Activated T-helper 9 cell treated with anti-CD3 and anti-CD28 coated beads, Interleukin-2, amount 50 U/mL, for 16 hours (primary cell): ENCODE measurements at places on chromosomes 5 and 9.

DNA sequence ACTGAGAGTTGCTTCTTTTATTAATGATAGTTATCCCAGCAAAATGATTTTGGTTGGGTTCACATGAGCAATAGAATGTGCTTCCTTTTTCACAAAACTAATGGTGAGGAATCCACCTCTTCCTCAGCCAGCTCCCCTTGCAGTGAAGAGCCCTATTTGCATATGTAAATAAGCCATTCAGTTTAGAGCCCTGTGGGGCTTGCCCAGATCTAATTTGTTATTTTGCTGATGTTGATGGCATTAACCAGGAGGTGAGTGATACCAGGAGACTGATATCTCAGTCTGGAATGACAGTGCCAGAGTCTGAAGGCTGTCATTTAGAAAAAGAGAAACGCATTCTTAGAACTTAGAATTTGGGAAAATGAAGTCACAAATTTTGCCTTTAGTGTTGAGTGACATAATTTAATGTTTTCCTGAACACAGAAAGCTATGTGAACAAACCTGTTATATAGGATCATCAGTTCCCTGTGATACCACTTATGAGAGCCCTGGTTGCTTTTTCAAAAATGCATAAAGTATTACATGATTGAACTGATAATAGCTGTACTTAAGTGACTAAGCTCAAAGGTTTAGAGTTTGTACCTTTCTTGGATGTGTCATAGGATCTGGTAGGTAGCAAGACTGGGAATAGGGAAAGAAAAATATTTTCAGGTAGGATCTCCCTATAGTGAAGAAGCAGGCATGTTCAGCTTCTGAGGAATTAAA lies 271.6 kb downstream of the MAST4 start:
- no peak for DNase-seq

GRCh38 chr5:90055831-90056328 lies 353.7 kb downstream of the CETN3 start:
- DNase-seq = no peak

DNA sequence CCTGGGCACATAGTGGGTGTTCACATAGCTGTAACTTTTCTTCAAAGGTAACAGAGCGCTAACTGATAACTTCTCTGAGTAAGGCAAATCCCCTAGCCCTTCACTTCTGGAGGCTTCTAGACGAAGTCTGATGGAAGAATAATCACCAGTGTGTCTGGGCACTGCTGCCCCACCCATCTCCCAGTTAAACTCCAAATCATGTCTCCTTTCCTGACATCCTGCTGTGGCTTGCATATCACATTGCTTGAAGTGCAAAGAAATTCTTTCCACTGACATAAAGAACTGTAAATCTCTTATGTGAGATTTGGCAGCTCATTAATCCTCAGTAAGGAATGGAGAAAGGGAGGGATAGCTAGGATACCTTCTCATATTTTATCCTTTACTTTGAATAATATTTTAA lies 74.6 kb downstream of the MARCHF11 start:
- no peak for DNase-seq

DNA sequence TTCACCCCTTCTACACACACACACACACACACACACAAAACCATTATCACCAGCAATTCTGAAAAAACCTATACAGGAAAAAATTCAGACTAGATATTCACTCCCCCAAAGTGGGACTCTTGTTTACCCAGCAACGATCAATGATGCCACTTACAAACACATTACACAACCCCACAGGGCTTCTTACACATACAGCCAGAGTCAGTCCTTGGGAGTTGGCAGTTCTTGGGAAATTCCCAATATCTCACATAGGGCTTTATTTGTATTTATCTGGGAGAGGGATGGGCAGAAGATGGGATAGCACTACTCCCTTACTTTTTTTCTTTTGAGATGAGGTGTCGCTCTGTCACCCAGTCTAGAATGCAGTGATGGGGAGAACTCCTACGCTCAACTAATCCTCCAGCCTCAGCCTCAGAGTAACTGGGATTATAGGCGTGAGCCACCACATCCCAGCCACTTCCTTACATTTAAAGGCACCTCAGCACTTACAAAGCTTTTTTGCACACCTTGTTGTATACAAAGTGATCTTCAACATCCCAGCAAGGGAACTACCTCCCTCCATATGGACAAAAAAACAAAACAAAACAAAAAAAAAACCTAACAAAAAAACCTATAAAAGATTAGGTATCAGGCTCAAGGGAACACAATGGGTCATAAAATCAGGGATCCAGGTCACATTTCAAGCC lies 168.4 kb downstream of the TSSK1B start:
- DNase-seq = no peak

GRCh38 chr5:161865510-161865909 lies 17.6 kb downstream of the GABRA1 start:
- DNase-seq = no peak

GRCh38 chr9:2181792-2182191 lies 166.6 kb downstream of the SMARCA2 start:
- DNase-seq = no peak

DNA sequence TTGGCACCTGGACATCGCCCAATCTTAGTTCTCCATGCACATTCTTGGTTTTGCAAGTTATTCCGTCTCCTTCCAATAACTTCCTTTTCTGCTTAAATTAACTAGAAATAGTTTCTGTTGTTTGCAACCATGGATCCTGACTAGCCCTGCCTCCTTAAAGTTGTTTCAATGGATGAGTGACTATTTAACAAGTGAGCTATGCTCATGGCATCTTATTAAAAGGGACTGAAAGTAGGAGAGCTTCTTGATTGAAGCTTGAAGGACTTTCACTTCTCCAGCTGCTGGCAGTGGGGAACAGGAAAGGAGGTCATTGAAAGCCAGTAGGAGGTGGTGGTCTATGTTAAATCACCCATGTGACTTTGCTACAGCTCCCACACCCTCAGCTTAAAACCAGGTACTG lies 466.8 kb downstream of the ARHGEF28 start:
- DNase-seq = no peak

GRCh38 chr9:100064872-100065581 lies 33.8 kb downstream of the ERP44 start:
- no peak for DNase-seq

DNA sequence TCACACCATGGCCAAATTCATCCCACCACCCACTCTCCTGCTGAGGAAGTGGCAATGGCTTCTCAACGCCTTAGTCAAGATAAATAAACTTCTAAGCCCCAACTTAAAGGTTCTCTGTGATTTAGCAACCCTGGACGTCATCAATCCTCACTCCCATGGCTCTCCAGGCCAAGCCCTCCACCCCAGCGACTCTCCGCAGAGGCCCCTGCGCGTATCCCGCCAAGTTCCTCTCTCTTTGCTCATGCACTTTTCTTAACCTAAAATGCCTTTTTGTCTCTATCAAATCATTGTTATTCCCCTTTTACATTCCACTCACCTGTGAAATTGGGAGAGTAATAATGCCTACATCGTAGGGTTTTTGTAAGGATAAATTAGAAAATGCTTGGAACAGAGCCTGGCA lies 88.6 kb downstream of the NRG2 start:
- DNase-seq = no peak

- DNase-seq = no peak
These were observed 72.9 kb upstream of the TGFBR1 start for GRCh38 chr9:99031994-99032393.

DNA sequence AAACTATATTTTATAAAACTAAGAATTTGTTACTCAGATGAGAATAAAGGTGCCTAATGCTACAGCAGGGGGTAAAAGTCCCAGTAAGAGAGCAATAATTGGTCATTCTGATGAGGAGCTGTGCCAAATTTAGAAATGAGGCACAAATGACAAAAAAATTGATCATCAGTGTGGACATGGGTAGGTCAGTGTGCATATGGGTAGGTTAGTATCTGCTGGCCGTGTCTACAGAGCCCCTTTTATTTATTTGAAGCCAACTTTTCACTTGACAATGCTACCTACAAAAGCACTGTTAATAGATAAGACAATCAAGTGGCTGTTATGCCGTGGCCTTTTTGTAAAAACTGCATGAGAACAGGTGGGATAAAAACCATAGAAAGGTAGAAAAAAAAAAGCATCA lies 454.6 kb downstream of the RAB3C start:
- DNase-seq = no peak

DNA sequence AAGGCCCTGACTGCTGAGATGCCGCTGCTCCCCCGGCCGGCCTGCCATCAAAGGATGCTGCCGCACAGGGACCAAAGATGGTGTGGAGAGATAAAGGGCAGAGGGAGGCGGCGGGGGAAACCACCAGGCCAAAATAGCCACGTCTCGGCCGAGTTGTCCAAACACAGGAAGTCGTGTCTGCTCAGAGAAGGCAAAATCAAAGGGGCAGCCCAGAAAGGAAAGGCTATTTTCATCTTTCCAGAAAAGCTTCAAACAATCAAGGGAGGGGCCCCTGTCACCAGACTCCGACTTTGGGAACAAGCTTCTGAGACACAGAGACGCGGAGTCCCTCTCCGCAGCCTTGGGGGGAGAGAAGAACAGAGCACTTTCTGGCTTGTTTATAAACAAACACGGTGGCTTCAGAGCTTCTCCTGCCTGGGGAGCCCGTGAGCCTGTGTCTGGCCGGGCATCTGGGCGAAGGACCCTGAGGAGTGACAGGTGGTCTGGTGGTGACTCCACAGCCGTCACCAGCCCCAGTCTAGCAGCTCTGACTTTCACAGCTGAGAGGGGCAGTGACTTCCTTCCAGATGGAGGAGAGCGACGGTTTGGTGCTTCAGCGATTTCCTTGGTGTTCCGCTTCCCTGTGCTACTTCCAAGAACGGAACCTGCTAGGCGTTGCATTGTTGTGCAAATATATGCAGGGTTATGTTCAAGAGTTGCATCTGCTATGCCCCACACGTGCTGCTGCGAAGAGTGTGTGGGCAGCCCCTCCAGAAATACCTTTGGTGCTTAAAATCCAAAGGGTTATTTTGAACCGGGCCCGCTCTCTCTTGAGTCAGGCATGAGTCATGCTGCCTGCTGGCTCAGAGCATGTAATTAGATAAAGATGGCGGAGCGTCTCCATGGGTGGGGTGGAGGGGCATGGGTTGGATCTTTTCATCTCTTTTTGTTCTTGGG lies 24.0 kb downstream of the ADAMTSL2 start:
- DNase-seq = no peak

- no peak for DNase-seq
These were observed 61.8 kb upstream of the SNX2 start for GRCh38 chr5:122713041-122713440.

GRCh38 chr5:6845856-6846255 lies 132.6 kb downstream of the TENT4A start:
- no peak for DNase-seq

DNA sequence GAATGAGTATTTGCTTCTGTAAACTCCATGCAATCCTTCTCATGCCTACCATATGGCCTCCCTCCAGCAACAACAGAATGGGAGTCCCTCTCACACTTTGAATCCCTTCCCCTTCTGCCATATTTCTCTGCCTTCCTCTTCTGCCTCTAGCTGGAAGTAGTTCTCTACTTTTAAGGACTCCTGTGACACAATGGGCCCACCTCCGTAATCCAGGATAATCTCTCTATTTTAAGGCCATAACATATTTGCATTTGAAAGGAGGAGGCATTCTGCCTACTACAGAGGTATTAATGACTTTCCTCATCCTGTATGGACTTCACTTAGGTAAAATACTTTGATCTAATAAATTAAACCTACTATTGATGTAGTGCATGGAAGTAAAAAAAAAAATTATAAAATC lies 155.4 kb upstream of the ITGA1 start:
- DNase-seq = no peak

DNA sequence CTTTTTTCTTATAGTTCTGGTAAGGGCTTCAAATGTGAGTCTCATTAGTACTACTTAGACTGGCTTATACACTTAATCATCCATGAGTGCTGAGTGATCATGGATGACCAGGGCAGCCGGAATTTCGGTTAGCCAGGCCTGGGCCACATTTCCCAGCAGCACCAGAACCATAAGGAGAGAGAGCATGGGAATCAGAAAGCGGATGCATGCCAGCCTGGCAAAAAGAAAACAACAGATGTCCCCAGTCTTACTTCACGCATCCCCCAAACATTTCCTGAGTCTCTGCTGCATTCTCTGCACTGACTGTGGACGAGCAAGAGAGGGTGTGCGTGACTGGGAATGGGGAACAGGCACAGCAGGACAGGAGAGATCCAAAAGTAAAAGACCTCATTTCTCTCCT lies 371.1 kb upstream of the ZNF608 start:
- DNase-seq = no peak

DNA sequence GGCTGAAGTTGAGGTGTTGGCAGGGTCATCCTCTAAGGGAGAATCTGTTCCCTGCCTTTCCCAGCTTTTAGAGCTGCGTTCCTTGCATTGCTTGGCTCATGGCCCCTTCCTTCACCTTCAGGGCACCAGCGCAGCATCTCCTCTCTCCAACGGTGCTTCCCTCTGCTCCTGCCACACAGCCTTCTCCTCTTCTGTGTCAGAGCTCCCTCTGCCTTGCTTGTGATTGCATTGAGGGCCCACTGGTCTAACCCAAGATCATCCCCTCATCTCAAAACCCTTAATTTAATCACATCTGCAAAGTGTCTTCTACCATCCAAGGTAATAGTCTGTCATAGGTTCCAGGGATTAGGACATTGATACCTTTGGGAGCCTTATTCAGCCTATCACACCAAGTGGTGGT lies 205.7 kb upstream of the TBCA start:
- DNase-seq = no peak

- no peak for DNase-seq
These were observed 1.7 kb downstream of the CPLX2 start for GRCh38 chr5:175873088-175873454.

- DNase-seq = no peak
These were observed 479.6 kb upstream of the KLF4 start for GRCh38 chr9:107969141-107969540.

- no peak for DNase-seq
These were observed 33.0 kb downstream of the KIF4B start for GRCh38 chr5:155046591-155046990.

GRCh38 chr5:5424736-5425135 lies 2.3 kb downstream of the ICE1 start:
- no peak for DNase-seq

DNA sequence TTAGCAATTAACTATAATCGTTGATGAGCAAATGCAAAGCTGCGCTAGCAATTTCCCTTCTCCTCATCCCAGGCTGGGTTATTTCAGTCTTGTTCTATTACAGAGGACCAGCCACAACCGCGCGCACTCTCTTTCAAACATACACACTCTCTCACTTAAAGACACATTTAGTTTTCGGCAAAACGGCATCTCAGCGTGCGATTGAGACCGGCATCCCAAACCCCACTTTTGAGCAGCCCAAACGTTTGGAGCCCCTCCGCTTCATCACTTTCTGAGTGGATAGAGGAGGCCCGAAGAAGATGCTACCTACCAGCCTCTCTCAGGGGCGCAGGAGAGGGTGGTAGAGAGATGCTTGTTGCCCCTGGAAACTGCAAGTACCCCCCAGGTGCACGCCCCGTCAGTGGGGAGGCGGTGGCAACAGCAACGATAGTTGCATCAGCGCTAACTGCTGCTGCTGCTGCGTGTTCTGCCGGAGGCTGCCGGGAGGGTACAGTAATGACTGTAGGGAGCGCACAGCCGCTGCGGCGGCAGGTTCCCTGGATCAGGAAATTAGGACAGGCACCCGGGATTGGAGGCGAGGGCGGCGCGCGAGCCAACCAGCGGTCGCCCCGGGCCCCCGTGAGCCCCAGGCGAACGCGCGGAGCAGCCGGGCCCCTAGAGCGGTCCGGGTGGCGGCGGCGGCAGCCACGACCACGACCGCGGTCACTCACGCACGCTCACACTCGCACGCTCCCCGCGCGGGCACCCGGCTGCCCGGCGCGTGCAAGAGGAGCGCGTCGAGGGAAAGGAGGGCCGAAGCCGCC lies 467 bp upstream of the VLDLR start:
- DNase-seq = peak; percentile 58
